ENCODE measurements at places on chromosomes 2 and 18.

- DNase-seq: no peak
These were observed 51.2 kb upstream of the MEX3C start for GRCh38 chr18:51248685-51249084.

- DNase-seq: no peak
These were observed 383.8 kb downstream of the FIGN start for GRCh38 chr2:163351966-163352365.

- DNase-seq: no peak
These were observed 43.8 kb downstream of the CYBRD1 start for GRCh38 chr2:171566057-171566456.

GRCh38 chr2:53952519-53952918, 18.3 kb downstream of the PSME4 start:
- DNase-seq: no peak

DNA sequence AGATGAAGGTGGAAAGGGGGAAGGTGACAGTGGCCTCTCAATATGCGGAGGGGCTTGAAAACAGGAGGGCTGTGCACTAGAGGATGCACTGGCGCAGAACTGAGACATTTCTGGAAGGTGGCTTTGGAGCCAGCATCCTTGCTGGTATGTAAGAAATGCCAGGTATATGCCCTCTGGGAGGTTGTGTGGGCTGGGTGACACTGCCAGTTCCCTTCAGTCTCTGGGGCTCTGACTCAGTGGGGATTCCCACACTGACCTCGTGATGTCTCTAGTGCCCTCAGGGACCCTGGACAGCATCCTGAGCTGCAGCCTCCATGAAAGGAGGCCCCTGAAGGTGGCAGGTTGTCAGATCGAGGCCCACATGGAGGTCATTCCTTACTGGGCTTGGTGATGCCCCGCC, 74.0 kb downstream of the AGAP1 start:
- no peak for DNase-seq

DNA sequence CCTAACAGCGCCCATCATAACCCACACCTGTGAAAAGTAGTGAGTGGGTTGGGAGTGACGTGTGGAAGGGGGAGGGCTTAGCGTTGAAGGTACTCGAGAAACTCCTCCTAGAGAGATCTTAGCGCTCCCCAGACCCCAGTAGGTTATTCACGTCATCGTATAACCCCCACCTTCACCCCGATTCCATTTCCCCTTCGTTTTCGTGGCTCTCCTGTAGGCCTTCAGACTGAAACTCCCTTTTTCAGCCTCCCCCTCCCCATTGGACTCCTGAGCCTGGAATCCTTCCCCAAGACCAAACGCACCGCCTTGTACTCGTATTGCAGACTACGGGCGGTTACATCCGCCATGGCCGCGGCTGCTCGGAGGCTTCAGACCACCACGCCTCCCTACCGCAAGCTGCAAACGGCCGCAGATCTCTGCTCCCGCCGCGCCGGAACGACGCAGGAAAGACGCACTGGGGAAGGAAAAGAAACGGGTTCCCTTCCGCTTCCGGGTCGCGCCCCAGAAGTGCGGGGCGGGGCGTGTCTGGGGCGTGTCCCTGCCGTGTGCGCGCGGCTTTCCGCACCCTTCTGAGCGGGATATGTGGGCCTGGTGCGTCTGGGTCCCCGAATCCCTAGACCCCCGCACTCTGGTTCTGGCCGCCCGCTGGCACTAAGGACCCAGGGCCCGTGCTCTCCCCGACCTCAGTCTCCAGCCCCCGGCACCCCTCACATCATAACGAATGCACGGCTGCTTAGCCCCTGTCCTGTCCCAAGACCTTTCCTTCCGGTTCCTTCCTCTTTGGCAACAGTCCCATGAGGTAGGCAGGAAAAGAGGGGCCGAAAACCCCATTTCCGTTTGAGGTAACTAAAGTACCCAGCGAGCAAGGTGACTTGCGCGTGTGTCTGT, at the start of gene SNRNP200:
Gene SNRNP200, minus strand, starts transcription at position 456 of the 888 bp plus-strand sequence. Its CDS starts 109 bp downstream, at position 347.
- DNase-seq: peak; percentile 85

GRCh38 chr2:36741188-36741837, 44.8 kb downstream of the VIT start:
- no peak for DNase-seq

DNA sequence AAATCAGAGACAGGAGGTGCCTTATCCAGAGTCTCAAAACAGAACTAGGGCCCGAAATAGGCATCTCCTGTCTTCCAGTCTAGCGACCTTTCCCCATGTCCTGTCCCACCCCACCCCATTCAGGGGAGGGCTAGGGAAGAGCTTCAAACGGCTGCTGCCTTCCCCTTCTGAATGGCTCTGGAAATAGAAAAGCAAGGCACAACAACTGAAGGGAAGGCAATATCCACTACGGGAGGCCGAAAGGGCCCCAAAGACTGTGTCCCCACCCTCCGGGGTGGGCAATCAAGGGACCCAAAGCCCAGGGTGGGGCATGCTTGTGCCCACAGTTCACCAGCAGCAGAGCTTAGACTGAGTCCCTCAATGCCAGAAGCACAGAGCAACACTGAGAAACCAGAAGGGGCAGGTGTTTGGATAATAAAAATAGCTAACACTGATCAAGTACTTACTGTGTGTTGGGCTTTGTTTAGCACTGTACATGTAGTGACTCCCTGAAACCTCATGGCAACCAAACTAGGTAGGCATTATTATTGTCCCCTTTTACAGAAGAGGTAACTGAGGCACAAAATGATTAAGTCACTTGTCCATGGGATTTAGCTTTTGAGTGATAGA, 38.5 kb downstream of the CYRIA start:
- DNase-seq: no peak

DNA sequence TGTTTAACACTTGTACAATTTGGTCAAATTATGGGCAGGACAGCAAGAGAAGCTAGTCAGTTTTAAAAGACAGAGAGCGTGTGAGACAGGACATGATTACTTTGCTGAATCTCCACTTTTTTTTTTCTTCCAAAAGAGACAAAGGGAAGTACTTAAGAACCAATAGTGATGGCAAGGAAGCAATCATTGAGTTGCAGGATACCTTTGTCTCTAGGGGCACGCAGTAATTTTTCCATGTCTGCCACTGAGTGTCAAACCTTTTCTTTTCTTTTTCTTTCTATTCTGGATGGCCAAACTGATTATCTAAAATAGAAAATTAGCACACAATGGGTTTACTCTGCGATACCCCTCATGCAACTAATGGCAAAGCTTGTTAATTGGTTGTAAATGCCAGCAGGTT, 533.0 kb downstream of the PLCL1 start:
- DNase-seq: no peak

DNA sequence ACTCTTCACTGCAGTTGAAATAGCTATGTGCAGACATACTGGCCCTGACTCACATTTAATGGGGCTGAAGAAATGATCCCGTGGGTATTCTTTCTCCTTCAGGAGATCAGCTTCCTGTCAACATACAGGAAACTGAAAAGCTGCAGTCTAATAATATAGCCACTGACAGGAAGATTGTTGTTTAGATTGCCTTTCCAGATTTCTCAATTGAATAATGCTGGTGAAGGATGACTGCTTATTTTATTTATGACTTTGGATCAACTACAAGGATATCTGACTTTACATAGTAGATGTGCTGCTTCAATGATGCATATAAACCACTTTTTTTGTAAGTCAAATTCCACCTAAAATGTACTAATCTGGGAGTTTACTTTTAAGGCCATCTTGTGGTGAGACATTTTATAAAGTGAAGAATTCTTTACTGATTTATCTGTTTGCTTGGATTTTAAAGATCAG, 93.4 kb upstream of the MAP4K3 start:
- no peak for DNase-seq

- no peak for DNase-seq
These were observed 678 bp upstream of the ZNF24 start for GRCh38 chr18:35344736-35345459.

- no peak for DNase-seq
These were observed 65.6 kb downstream of the RAPH1 start for GRCh38 chr2:203469546-203469945.

DNA sequence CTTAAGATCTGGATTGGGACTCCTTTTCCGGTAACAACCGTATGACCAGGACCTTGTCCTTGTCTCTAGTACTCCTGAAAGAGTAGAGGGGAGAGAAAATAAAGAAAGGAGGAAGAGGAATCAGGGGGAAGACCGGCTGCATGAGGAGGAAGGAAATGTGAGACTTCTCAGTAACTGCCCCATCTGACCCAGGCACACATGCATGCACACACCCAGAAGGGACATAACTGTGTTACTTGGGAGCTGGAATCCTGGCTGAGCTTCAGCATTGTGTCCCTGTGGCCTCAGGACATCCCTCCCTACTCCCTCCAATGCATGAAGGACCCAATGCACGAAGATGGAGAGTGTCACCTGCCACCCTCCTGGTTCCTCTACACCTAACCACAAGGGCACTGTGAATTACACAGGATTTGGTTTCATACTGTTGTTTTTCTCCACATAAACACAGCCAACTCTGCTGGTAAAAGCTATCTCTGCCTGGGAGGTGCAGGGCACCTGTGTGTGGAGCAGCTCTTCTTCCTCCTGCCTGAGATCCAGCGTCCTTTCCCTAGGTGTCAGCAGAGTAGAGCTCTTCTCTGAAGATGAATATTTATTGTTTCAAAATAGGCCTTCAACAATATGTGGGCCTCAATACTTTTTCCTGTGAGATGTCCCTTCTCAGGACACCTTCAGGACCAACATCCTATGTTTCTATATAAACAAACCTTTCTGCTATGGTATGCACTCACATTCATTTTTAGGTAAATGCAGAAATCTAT, 574.1 kb upstream of the ID2 start:
- DNase-seq: no peak

- no peak for DNase-seq
These were observed 31.1 kb upstream of the PAX8 start for GRCh38 chr2:113309655-113310387.

DNA sequence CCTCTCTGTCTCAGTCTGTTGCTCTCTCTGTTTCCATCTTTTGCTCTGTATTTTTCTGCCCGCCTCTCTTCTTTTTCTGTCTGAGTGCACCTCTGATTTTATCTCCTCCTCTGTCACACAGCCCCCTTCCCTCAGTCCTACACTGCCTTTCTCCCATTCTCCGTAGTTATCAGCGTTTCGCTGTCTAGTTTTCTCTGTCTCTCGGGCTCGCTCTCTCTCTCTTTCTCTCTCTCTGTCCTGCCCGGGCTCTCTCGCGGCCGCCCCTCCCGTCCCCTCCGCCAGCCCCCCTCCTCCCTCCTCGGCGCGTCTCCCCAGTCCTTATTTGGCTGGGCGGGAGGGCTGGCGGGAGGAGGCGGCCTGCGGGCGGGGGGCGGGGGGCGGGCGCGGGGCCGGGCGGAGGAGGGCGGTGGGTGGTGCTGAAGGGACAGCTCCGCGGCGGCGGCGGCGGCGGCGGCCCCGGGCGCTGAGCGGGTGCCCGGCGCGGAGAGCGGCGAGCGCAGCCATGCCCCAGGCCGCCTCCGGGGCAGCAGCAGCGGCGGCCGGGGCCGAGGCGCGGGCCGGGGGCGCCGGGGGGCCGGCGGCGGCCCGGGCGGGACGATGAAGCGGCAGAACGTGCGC, at the start of gene KCNK3:
Gene KCNK3, plus strand, starts transcription at position 444 of the 618 bp plus-strand sequence. Its CDS starts 154 bp downstream, at position 598.
- peak; percentile 39 for DNase-seq

DNA sequence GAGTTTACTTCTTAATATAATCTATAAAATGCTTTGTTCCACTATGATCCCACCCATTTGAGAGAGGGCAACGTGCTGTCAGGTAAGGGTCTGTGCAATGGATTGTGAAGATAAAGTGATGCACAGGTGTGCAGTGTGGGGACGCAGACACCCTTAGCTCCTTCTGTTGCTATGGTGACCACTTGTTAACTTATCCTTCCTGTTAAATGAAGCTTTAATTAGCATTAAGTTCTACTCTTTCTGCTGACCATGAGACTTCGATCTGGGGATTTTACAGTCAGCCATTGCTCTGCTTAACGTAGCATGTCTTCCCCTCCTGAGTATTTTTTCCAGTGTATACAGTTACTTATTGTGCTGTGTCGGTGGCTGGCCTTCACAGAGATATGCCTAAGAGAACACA, 23.1 kb upstream of the ALKAL2 start:
- DNase-seq: no peak

DNA sequence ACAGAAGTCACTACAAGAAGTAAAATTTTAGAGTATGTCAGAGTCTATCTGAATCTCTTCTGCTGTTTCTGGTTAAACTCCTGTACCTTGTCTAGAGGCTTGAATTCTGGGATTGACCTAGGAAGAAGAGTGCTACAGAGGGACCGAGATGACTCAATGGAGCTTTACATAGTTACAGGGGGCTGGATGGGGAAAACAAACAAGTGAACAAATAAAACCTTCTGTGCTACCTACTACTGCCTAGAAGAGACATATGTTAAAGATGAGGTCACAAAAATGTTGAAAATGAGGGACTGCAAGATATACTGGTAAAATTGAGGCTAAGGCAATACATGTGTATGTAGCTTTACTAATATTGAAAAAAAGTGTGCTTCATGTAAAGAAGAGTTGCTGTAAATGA, 265.4 kb upstream of the TFPI start:
- DNase-seq: no peak

Measured in hypothalamus (tissue), 51 donors.